Inflammatory macrophage (primary cell): ENCODE measurements at places on chromosomes 4 and X.
A peak's percentile ranks its signal among the peaks of the same experiment; 100 is the strongest.

DNA sequence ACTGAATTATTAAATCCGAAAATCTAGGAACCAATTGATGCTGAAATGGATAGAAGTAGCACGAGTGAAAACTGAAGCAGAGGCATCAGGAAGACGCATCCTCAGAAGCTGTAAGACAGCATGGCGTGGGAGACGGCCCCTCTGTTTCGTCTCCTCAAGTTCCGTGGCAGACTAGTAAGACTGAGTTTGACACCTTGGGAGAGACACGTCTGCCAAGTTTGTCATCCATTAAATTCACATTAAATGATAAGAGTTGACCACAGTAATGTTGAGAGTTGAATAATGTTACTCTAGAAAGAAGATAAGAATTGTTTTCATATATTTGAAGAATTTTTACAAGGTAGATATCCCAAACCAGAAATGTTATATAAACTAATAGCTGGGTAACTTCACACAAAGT is 736.1 kb upstream of the FRG1 start:
- no peak for DNase-seq

GRCh38 chr4:171650543-171650942 is 162.7 kb upstream of the GALNTL6 start:
- DNase-seq: no peak

GRCh38 chrX:42725196-42725595 is 52.8 kb downstream of the PPP1R2C start:
- no peak for DNase-seq

- DNase-seq: no peak
These were observed 43.5 kb upstream of the SLC25A31 start for GRCh38 chr4:127686658-127687057.

- DNase-seq: no peak
These were observed 392.2 kb upstream of the ZFP42 start for GRCh38 chr4:187603093-187604025.

GRCh38 chr4:112279025-112279881 is 6.5 kb downstream of the TIFA start:
- peak; percentile 50 for DNase-seq

DNA sequence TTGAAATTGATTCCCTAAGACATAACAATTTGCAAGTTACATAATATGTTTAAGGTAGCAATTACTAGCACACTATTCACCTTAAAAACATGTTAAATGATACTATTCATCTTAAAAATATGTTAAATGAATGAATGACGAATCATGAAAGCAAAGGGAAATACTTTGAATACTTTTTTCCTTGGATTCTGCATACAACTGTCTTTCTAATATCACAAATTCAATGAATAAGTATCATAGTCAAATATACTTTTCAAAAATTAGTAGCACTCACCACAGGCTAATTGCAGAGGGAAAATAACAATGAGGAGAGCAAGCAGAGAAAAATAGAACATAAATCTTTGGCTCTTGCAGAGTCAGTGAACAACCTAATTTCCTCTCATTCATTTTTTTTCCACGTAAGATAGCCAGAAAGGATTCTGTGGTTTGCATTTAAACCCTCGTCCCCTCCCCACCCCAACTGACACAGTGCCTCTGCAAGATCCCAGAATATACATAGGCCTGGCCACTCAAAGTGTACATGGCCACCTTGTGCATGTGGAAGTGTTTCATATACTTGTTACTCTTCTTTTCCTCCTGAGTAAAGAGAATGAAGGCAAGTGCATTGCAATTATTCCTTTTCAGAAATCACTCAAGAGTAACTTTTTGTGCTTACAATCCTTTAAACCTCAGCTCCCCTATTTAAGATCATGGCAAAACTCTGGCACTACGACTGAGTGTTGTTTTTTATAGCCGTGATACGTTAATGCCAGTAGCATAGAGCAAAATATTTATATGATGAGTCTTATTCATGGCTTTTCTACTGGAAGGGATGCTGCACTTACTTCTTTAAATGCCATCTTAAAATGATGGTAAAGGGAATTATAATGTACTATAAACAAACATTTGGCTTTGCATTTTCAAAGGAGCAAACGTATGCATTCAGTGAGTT is 236.4 kb downstream of the PDGFC start:
- DNase-seq: no peak

DNA sequence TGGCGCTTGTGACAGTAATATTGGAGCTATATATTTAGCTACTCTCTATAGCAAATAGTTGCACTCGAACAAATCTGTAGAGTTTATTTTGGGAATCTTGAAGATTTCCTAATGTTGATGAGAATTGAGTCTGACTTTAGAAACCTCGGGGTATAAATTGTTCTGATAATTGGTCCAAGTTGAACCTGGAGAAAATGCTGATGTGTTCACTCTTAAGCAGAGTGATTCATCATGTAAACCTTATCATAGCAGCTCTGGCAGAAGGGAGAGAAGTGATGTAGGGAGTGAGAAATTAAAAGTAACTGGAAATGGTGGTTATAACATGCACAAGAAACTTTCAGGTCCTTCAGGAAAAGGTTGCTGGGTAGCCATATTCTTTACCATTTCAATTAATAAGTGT is 16.4 kb upstream of the SLC4A4 start:
- no peak for DNase-seq
